ENCODE measurements at places on chromosomes 1 and 21.

DNA sequence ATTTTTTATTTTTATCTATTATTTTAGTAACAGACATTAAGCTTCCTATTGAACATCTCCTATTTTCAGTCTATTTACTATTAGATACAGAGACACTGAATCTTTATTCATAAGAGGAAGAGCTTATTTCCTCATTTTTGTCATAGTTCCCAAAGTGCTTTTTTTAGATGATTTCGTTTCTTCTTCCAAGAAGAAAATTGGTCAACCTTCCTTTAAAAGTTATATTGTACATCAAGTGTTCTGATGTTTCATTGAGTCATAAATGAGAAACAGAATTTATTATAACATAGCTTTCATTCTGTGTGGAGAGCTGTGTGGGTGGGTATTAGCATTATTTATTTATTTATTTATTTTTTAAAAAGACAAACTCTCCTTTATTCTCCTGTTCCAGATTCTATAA is 50.6 kb upstream of the BACH1 start:
- DNase-seq, result no peak

- DNase-seq, result no peak
Observed at GRCh38 chr1:100362821-100363466, 10.6 kb downstream of the CDC14A start.

DNA sequence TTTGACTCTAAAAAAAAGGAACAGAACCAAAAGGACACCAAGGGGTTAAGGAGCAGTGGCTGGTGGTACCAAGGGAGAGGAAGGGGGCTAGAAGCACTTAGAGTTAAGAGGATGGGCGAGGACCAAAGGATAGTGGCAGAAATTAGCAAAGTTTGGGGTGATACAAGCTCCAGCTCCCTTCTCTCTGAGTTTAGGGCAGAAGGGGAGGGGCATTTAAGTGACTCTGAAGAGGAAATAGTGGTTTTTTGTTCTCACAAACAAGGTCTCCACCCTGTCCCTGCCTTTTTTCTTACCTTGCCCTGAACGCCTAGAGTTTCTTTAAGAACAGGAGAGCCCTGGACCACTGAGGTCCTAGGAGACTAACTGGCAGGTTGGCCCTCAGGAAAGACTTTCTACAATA is 3.3 kb downstream of the CDC42SE1 start:
- DNase-seq, result no peak

GRCh38 chr1:20184997-20185833 is 681 bp upstream of the UBXN10 start:
- DNase-seq, result no peak

- no peak for DNase-seq
Observed at GRCh38 chr1:200304171-200304570, 105.7 kb downstream of the ZNF281 start.

DNA sequence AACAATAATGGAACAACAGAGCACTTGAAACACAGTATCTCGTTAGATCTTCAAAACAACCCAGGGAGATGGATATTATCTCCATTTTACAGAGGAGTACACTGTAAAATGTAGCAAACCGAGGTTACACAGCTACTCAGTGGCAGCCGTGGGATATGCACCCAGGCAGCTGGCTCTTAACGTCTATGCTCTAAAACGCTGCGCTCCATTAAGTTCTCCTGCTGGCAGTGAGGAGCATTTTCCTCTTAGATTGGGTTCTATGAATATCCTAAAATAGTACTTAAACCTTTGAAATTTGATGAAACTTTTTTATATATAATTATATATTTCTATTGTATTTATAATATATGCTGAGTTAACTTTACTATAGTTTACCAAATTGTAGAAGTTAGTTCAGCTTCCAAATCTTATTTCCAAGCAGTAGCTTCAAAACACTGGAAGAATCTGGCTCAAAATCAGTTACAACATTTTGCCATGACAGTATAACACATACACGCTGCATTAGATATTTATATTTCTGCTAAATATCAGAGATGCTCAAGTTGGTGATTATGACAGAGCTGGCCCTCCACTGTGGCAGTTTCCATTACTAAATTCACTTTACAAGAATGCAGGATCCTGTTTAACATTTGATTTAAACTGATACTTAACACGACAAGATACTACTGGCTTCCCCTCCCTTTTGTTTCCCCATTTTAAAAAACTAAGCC is 49.5 kb downstream of the TGFBR3 start:
- DNase-seq, result no peak

- no peak for DNase-seq
Observed at GRCh38 chr1:19113697-19114092, 96.4 kb downstream of the UBR4 start.

- no peak for DNase-seq
Observed at GRCh38 chr1:245337829-245338484, 183.2 kb downstream of the KIF26B start.

DNA sequence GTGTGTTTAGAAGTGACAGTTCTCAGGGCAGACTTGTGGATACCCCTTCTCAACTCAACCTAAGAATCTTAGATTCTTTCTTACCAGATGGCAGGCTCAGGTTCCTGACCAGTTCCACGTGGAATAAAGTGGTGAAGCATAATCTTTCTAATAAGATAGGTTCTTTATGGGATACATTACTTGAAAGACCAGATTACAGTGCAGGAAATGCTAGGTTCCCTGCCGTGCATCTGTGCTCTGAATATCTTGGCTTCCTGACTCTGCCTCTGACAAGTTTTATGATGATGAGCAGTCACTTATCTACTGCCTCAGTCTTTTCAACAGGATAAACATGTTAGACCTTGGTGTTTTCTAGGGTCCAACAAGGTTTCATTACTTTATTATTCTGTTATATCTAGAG is 207.9 kb upstream of the CACYBP start:
- no peak for DNase-seq

DNA sequence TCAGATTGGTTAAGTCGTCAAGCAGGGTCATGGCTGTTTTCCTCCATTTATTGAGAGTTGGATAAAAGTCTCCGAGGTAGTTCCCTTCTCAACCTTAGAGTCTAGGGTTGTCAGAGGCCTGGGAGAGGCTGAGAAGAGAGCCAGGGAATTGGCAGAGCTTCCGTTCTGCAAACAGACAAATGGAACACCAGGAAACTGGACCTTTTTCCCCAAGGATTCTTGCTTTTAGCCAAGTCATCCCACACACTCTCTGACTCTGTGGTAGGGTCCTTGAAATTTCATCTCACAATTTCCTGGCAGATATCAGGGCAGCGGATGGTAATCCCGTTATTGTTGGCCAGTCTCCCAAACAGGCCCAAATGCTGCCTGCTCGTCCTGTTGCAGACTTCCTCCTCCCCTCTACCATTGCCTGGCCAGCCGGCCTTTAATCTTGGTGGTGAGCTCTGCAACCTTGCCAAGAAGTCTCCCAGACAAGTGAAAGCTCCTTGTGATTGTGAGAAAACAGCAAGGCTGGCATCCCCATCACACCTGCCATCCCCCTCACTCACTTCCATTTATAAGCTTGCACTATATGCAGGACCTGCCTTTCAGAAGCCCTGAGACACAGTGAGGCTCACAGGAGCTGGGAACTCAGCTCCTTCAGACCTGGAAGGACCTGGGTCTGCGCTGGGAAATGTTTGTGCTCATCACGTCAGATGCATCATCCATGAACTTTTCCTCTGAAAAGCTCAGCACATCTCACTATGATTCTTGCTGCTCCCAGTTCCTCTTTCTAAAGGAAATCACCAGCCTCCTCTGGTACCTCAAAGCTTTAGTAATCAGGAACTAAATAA is 13.7 kb upstream of the SRP9 start:
- no peak for DNase-seq

DNA sequence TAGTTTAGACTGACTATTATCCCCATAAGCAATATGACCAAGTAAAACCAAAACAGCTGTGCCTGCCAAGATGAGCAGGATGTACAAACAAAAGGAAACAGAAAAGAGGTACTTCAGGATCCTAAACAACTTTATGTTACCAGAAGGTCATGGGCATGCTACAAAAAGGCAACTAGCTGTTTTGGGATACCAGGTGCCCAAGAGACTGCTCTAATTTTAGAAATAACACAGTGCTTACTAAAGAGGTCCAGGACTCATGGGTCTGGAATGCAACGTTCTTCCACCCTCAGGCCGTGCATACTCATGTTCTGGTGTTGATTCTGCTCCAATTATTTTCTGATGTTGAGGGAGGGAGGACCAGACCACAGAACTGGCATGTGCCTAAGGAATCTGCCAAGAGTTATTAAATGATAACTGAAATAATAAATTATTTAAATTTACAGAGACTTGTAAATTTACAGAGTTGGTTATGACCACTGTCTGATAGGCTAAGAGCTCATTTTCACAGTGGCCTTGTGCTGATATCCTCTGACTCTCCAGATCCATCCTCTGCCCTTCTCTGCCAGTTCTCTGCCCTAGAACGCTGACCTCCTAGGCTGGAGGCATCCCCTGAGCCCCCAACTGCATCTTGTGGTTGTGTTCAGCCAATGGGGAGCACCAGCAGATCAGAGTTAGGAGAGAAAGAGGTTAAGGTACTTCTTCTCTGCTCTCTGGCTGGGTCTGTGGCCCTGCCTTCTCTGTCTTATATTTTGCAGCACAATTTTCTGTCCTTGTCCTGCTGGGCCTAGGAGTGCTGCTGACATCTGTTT is 37.7 kb upstream of the BCL10 start:
- no peak for DNase-seq

DNA sequence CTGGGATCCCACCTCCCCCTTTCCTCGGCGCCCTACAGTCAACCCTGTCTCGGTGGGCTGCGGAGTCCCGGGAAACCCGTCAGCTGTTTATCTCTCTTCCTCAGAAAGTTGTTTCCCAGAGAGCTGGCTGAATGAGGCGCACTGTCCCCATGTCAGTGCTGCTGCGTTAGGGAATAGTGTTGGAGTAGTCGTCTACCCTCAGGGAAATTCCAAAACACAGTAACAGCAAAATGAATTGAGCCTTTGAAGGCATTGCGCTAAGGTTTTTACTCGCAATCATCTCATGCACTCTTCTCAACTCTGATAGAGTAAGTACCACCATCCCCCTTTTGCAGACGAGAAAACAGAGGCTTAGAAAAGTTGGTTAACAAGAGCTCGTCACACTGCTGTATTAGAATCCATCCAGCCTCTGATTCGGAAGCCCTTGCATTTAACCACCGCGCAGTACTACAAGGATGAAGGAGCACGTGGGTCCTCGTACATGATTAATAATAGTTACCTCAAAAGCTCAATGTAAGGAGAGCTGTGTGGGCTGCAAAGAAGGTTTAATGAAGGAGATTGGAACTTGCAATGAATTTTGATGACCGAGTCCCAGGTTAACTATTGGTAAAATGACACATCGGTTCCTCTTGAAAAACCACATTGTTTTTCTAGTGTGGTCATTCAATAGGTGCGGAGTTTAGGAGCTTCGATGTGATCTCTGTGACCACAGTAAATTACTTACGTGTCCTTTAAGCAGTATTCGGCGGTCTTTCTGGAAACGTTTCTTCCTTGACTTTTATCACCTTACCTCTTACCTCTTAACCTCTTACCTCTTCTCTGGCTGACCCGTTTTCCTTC is 788 bp upstream of the EDEM3 start:
- DNase-seq, result no peak
